ENCODE measurements at places on chromosomes 5 and 9.
A peak's percentile ranks its signal among the peaks of the same experiment; 100 is the strongest.

DNA sequence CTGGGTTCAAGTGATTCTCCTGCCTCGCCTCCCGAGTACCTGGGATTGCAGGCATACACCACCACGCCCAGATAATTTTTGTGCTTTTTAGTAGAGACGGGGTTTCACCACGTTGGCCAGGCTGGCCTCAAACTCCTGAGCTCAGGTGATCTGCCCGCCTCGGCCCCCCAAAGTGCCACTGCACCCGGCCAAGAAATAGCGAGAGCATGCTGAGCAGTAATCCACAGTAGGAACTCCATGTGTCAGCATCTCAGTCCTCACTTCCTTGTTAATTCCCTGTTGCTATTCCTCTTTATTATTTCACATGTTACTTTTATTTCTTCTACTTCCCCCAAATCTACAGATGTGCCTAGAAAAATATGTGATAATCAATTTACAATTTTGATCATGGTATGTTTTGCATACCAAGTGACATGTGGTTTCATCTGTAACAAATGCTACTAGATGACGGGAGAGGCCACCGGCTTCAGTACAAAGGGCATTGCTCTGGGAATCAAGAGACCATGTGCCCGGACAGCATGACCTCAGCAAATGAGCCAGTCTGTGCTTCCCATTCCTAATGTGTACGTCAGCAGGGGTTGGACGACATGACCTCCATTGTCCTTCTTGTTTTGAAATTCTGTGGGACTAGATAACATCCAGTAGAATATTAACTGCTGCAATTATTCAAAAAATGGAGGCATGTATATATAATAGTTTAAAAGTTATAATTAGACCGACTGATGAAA, 61.6 kb downstream of the FNBP1 start:
- ATAC-seq = no peak

DNA sequence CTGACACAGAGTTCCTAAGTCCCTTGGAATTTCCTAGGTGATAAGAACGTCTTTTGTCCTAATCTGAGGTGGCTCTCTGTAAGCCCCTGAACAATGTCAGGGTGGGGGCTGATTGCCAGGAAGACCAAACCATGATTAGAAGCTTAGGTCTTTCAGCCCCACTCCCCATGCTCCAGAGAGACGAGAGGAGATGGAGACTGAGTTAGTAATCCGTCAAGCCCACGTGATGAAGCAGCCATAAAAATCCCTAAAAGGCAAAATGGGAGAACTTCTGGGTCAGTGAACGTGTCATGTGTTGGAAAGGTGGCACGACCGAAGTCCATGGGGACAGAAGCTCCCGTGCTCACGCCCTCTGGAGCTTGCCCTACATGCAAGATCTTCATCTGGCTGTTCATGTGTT, 85.6 kb downstream of the RAD23B start:
- no peak for ATAC-seq

- ATAC-seq = no peak
Observed at GRCh38 chr9:98924946-98925820, 18.5 kb upstream of the COL15A1 start.

DNA sequence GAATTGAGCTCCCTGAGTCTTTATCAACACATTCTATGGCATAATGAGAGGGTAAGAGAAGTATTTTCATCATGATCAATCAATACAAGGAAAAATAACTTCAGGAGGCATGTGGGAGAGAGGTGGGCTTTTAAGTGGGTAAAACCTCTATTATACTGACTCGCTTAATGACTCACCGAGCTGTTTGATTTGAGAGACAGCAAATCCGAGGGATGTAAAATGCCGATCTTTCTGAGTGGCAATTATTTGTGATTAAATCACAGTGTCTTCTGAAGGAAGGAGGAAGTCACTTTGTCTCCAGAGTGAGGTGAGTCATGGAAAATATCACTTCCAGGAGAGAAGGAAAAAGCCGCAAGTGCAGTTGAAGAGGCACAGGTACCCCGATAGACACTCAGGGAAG, 320.4 kb downstream of the DRD1 start:
- no peak for ATAC-seq

DNA sequence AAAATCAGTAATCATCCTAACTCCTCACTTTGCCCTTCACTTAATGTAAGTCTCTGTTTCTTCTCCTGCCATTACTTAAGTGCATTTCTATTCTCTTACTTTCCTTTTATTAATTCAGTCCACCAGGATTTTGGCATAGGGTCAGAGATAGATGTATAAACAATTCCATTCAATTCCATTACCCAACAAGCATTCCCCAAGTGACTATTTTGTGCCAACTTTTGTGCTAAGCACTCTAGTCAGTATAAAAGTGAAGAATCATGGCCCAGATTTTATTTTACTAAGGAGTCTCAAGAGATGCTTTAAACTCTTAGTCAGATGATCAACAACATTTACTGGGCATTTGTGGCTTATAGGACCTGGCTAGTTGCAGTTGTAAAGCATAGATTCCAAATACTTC, 159.3 kb downstream of the DMAC1 start:
- ATAC-seq = no peak

- no peak for ATAC-seq
Observed at GRCh38 chr9:36779582-36779981, 206.9 kb downstream of the MELK start.

- ATAC-seq = peak; percentile 20
Observed at GRCh38 chr5:123512611-123513461, 859 bp downstream of the CSNK1G3 start.

- peak; percentile 71 for ATAC-seq
Observed at GRCh38 chr9:127187231-127187956, 65.0 kb upstream of the ANGPTL2 start.

DNA sequence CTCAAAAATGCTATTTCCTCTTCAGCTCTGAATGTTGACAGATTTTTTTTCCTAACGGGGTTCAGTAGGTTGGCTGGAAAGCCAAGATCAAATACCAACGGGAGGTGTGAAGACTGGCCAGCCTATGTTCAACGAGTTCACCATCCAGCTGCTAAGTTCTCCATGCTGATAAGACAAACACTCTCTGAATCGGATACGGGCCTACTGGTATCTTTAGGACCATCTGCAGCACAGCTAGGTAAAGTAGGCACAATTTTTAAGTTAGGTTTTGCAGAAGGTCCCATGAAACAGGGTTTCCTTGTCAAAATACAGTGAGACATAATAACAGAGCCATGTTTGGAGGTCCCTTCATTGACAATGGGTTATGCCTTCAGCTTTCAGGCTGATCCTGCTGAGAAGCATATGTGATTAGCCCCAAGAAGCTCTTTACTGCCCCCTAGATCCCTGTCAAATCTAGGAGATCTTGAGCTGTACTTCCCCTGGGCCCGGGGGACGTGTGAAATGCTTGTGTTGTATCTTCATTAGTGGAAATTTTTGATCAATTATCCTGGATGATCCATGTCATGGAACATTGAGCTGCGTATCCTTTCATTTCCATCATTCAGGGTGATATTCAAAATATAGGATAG, 60.6 kb downstream of the PGM5 start:
- 0 out of 3 replicates have a peak, but pooled peaks have one; percentile 24 for ATAC-seq

DNA sequence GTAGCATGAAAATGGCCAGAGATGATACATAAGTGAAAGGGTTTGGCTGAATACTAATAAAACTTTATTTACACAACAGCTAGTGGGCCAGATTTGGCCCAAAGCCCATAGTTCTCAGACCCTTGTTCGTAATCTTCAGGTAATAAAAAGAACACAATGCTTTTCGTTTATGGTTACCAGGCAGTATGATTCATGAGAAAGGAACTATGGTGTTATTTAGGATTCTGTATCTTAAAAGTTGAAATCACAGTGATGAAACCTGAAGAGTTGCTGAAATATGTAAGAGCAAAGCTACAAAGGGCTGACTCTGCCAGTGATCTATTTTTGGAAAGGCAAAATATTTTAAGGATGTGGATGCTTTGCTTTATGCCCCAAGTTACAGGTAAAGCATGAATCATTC, 192.7 kb downstream of the SMC2 start:
- ATAC-seq = peak; percentile 37

GRCh38 chr9:100761276-100761802, 183.5 kb downstream of the CAVIN4 start:
- ATAC-seq = no peak

DNA sequence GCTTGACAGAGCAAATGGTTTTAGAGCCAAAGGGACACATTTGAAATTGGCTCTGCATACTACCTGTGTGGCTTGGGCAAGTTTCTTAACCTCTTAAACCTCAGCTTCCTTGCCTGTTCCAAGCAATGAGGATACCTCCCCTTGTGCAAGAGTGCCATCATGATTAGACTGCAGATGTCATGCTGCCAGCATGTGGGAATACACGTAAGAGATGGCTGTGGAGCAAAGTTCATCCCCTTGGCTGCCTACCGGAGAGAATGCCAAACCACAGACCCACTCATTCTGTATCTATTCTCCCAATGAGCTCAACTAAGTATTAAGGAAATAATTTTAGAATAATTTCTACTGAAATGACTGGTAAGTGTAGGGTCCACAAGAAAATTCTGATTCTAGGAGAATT, 101.3 kb downstream of the WDR41 start:
- ATAC-seq = no peak

- ATAC-seq = no peak
Observed at GRCh38 chr9:71303351-71303750, 181.9 kb upstream of the TRPM3 start.

- no peak for ATAC-seq
Observed at GRCh38 chr5:58453306-58453705, 6.6 kb downstream of the PLK2 start.

DNA sequence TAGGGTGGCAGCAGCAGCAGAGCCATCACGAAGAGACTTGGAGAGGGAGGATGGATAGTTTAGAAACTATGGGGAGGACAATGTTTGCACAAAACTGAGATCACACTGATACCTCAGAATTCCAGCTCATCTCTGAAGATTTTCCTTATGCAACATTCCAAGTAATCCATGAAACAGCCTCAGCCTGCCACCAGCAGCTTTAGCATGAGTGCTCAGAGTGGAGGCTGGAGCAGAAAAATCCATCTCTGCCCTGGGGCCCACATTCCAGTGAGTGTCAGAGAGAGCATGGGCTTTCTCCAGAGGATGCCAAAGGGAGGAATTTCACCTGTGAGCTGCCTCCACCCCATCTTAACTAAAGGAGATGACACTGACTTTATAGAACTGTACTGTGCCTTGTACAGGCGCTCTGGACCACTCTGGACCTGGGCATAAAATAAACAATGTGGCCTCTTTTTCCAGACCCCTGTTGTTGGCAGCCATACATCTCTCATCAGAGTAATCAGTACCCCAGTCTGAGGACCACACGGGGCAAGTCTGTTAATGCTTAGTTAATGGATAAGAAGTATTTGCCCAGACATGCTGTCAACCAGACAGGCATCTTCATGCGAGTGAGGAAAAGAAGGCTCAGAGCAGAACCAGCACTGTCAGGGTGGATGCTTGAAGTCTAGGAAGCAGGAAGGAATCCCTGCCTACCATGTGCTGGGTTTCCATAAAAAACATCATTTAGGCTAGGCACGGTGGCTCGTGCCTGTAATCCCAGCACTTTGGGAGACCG, 440.9 kb downstream of the ENC1 start:
- peak; percentile 24 for ATAC-seq

DNA sequence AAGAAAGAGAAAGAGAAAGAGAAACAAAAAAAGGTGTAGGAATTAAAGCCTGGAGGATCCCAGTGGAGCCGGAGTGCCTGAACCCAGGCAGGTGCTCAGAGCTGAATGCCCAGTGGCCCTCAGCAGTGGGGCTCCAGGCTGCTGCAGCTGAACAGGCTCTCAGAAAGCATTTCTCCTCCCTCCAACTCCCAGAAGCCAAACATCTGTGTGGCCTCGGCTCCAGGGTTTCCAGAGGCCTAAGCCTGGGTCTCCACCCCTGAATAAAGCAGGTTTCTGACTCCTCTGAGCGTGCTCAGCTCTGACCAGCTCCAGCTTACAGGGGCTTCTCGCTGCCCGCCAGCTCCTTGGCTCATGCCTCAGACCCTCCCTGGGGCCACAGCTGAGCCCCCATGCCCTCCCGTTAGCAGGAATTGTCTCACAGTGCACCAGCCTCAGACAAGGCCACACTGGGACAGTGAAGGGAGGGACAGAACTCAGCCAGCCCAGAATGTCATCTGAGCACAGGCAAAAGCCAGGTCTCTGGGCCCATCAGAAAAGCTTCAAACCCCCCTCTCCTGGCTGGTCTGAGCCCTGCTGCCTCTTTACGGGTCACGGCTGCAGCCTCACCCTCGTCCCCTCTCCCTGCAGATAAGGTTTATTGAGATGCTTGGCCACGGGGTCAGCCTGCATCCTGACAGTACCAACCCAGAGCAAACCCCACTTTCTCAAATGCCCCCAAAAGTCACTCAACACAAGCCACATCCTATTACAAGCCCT, 114.4 kb upstream of the PPP1R26 start:
- ATAC-seq = no peak

All from SK-N-SH treated with all-trans-retinoic acid at 6 μM for 48 hours (cell line).